ENCODE measurements at places on chromosomes 1 and 21.

- DNase-seq = no peak
These were observed 142.7 kb downstream of the CDC42BPA start for GRCh38 chr1:227175611-227176010.

DNA sequence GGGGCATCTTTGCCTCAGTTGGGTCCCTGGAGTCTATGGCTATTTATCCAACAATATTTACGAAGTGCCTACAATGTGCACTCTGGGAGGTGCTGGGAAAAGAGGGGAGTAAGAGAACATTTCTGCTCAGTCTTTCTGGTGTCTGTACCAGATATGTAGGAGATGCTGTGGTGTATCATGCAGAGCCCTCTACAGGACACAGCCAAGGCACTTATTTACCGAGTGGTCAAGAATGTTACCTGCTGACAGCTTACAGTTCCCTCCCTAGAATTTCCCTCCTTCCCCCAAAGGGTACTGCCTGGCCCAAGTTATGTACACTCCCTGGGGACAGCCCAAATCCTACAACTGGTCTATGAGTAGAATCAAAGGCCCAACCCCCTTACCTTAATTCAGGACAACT lies 177.7 kb downstream of the C1orf94 start:
- no peak for DNase-seq

DNA sequence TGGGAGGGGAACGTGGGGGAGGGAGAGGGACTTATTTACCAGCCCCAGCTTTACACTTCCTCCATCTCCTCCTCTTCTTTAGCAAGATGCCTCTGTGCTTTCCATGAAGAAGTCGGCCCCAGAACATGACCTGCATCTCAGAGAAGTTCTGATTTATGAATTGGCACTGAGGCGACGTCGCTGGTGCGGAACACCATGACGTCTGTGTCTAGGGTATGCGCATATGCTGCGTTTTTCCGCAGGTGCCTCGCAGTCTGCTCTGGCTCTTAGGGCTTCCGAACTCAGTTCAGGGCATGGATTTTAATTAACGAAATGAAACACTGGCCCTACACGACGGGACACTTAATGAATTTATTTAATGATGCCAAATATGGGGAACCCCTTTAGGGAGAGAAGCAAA lies 510.3 kb downstream of the SMYD3 start:
- DNase-seq = no peak

GRCh38 chr1:207454046-207454964 lies at the start of gene CR2:
Gene CR2 (plus strand): TSS chr1:207454328. CDS start chr1:207454419, 91 bp downstream.
- peak; percentile 19 for DNase-seq

- DNase-seq = peak; percentile 44
These were observed 29.0 kb downstream of the JUN start for GRCh38 chr1:58754683-58755467.

DNA sequence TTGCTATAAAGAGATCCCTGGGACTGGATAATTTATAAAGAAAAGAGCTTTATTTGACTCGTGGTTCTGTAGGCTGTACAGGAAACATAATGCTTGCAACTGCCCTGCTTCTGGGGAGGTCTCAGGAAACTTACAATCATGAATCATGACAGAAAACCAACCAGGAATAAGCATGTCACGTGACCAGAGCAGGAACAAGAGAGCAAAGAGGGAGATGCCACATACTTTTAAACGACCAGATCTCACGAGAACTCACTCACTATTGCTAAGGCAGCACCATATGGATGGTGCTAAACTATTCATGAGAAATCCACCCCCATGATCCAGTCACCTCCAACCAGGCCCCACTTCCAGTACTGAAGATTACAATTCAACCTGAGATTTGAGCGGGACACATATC lies 49.8 kb upstream of the RCC1 start:
- no peak for DNase-seq

DNA sequence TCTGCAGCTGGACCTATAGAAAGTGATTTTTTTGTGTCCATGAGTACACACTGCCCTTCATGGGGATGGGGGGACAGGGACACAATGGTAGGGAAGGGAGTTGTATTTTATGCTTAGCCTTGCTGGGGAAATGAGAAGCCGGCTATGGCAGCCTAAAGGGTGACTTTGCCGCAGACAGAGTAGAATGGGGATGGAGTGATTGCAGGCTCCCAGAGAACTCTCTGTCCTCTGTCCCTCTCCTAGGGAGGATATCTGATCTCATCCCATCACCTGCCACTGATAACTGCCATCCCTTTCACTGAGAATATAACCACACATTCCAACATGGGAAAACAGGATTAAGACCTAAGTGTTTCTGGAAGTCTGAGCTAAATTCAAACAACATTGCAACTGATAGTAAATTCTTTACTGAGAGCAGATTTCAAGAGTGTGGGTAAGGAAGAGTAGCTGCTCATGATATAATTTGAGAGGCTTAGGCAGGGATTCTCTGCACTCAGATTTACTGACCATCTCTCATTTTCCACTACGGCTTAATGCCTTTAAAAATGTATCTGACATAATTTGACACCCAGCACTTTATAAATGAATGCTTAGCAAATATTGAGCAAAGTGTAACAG lies 13.9 kb downstream of the SH2D1B start:
- DNase-seq = no peak

DNA sequence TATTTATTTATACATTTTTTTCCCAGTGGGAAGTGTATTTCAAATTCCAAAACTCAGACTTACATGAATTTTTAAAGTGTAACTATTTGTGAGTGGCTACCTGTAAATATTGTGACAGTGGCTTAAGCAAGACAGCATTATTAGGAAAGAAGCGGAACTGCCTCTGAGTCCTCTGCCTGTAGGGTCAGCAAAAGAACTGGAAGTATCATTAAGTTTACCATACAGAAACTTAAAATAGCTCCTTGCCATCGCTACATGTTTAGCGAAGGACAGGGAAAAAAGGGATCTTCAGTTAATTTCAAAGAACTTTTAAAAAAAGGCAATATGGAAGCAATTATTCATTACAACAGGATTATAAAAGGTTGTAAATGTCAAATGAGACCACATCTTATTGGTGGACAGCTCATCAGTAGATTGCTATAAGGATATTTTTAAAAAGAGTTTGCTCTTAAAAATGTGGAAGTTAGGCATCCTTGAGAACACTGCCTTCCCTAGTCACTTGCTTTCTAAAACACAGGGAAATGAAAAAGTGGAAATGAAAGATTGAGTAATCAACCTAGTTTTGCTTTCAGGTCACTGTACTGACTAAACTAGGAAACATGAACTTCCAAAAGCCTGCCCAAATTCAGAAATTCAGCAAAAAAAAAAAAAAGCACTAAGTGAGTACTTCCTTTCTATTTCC lies 39.2 kb downstream of the NSL1 start:
- DNase-seq = no peak

DNA sequence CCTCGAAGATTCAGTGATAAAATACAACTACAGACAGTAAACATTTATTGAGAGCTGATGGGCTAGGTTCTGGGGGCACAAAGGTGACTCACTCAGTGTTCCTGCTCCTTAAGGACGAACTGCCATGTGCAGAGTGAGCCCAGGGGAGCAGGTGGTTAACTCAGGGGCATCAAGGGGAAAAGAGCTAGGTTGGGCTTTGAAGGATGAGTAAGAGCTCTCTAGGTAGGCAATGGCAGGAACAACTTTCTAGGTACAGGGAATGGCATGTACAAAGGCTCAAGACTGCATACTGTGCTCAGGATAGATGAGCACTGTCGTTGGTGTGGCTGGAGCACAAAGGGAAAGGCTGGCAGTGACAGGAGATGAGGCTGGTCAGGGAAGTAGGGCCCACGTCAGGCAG lies 16.6 kb upstream of the EPB41 start:
- no peak for DNase-seq

GRCh38 chr1:171195767-171196166 lies 10.7 kb downstream of the FMO2 start:
- no peak for DNase-seq

GRCh38 chr1:242828199-242828598 lies 303.7 kb upstream of the PLD5 start:
- no peak for DNase-seq

DNA sequence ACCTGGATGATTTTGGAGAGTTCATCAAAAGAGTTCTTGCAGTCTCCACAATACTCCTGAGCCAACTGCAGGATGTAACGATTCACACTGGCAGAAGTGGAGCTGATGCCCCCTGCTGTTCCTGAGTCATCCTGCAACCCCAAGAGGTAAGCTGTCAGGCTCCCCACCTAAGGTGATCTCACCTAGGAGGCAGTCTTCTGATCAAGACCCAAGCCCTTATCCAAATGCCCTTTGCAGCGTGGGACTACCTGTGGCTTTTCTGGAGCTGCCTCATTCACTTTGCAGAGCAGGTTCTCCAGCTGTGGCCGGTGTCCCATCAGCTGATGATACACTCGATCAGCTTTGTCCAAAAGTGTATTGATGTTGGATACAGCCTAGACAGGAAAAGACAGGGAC lies 96.4 kb downstream of the UBR4 start:
- peak; percentile 22 for DNase-seq

Data from CD4-positive, alpha-beta T cell treated with Interleukin-6 at 100 ng/mL for 8 hours (primary cell).